ENCODE measurements at places on chromosomes 4 and X.

DNA sequence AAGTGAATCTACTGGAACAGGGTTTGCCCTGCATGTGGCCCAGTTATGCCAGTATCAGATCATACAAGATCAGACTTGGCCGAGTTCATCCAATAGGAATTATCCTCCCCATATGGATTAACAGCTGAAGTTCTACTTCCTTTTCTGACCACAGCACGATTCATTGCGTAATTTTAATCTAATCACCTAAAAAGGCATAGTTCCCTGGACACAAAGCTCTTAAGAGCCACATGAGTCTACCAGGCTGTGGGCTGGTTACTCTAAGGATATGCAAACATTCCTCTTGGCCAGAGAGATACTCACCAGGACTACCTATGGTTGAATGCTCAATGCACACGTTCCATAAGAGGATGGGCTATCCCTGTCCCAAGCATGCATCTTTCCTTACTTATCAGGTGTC is 46.9 kb downstream of the CHST7 start:
- DNase-seq: no peak

DNA sequence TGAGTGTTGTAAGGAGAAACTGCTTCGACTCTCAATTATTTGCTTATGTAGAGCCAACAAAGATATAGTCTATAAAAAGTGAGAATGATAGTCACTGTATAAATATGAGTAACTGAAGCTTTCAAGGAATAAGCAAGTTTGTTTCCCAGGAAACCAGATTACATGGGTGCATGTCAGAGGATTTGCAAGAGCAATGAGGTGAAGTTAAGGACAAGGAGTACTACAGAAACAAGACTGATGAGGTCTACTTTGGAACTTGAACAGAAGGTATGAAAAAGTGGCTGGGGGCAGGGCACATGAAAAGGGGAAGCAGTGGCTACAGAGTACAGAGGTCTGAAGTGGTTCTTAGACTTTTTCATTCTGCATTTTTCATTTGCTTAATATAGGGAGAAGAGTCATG is 321.0 kb upstream of the CXXC4 start:
- no peak for DNase-seq

- DNase-seq: no peak
Measured at GRCh38 chrX:39729981-39730661, 367.6 kb downstream of the BCOR start.

DNA sequence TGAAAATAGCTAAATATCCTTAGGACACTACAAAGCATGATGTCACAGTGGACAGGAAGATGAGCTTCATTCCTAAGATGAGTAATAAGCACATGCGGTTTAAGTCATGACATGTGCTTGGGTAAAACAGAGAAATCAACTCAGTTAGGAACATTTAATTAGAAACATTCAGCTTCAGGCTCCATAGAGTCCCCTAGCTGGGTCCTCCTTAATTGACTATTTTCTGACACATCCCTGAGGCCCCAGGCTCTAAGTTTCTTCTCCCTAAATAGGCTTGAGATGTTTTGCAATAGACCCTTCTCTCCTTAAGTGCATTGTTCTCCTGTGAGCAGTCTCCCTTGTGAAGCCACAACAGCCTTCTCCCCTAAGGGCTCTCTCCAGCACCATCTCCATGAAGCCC is 70.4 kb upstream of the ANXA3 start:
- no peak for DNase-seq

- DNase-seq: no peak
Measured at GRCh38 chrX:122219226-122219625, 964.9 kb upstream of the GRIA3 start.

DNA sequence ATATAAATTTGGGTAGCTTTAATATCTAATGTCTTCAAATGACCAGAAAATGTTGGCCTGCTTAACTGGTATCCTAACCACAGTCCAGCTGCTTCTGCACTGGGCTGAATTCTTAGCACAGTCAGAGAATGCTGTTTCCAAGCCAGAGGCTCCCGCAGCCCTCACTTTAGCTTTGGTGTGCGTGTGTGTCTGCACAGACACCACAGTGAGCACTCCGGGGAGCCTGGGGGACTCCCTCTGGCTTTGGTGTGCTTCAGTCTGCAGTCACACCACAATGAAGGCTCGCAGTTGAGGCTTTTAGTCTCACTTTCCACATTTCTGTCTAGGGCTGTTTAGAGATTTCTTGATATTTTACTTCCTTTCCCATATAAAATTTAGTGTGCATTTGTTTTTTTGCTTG is 53.6 kb downstream of the APOO start:
- DNase-seq: no peak

DNA sequence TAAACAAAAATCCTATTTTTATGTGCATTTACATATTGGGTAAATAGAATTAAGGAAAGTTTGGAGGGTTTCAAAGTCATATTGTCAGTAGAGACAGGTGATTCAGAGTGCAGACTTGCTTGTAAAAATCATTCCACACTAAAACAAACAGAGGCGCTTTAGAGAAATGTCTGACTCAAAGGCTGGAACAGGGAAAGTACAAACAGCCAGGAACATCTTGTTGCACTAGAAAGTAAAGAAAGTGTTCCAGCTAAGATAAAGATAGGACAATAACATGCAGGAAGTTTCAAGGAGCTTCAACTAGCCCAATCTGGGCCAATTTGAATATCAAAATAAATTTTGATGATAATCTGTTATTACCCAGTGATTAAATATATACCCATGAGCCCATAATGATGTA is 16.4 kb upstream of the NUDT10 start:
- no peak for DNase-seq

GRCh38 chr4:74449571-74450297 is 4.8 kb downstream of the AREG start:
- DNase-seq: no peak

- DNase-seq: no peak
Measured at GRCh38 chr4:74368596-74368995, 3.7 kb downstream of the EREG start.

DNA sequence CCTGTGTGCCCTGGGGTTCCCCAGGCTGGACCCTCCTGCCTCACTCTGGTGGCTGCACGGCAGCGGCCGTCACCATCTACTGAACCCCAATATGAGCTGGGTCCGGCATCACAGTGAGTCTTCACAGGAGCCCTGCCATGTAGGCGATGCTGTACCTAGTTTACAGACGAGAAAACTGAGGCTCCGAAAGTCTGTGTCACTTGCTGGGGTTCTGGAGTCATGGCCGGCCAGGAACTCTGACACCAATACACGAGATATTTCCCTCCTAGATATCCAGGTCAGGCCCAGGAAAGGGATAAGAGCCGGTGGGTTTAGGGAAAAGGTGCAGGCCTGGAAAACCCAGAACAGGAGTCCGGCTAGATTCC is 74.4 kb downstream of the HTRA3 start:
- DNase-seq: no peak

DNA sequence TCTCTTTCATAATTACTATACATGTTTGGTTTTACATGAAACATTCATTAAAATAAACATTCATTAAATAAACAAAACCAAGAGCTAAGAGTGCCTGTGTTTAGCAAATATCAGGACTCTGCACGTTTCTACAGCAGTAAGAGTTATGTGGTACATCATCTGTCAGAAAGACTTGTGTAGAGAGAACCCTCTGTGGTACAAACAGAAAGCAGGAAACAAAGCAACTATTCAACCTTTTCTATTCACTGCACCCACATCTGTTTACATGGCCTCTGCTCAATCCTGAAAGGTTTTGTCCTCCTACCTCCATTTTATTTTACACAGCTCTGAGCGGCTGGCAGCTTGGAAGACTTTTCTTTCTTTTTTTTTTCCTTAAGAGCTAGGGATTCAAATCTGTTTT is 90.7 kb upstream of the PCDH18 start:
- DNase-seq: no peak

- no peak for DNase-seq
Measured at GRCh38 chrX:37349221-37350033, at the start of gene PRRG1. Gene PRRG1, plus strand, starts transcription at chrX:37349364. Its CDS starts 56,886 bp downstream, at chrX:37406250.

Data from activated effector memory CD4-positive, alpha-beta T cell treated with Interleukin-2 at 50 U/mL for 16 hours (primary cell).